ENCODE measurements at places on chromosomes 4 and X.

DNA sequence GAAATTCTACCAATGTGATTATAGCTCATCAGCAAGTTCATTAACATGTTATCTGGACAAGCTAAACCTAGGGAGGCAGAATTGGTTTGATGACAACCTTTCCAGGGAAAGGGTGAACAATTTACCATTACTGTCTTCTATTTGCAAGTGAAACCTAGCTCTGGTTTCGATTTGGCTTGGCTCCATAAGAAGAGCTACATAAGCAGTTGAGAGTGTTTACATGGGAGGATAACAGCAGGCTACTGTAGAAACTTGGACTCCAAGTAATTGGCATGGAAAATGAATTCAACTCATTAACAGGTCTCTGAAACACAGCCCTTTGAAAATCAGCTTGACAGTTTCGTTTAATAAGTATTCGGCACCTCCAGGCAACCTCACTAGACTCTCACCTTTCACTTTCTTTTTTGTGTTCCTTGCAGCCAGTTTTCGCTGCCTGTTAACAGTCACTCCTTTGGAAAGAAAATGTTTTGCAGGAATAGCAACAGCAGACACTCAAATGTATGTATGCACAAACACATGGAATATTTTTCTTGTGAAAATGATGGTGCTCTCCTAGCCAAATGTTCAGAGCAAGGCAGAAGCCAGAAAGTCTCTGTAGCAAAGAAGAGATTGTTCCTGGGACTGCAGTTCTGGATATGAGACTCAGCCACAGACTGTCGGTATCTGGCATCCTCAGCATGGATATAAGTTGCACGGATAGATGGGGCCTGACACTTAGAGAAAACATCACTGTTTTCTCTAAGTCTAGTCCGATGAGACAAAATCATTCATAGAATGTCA is 27.5 kb downstream of the POU3F4 start:
- DNase-seq, result no peak

- no peak for DNase-seq
Measured at GRCh38 chr4:149202117-149202516, 613.5 kb downstream of the IQCM start.

DNA sequence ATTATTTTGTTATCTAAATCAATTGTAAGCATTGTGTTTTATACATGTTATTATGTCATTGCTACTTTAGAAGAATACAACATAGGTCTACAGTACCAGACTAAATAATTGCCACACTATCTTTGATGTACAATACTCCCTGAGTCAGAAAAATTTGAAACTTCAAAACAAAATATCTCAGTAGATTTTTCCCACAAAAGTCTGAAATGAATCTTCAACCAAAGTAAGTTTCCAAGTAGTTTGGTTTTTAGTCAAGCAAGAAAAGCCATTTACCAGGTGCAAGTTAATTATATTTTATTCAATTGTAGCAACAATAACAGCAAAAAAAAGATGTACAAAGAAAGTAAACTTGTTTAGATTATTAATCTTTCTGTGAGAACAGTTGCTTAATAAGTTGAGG is 11.4 kb upstream of the PARM1 start:
- DNase-seq, result no peak

DNA sequence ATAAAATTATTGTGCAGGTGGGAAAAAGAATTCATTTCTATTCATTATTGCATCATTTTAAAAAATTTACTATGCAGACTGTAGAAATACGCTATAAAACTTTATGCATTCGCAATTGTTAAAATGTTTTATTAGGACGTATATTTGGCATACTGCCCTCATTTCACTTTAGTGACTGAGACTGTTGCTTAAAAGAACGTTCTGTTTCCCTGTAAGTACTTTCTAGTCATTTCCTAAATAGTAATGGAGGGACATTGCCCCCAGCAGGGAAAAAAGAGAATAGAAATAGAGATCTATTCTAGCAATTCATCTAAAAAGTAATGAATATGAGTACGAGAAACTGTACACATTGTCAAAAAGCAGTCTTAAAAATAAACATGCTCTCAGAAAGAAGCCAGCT is 1295.8 kb upstream of the TENM3 start:
- DNase-seq, result peak; percentile 85

GRCh38 chr4:152197211-152197610 is 338.7 kb downstream of the FBXW7 start:
- DNase-seq, result no peak

All from fibroblast of lung (primary cell).